Hypothalamus (tissue), 51 donors: ENCODE measurements at places on chromosomes 4 and X.

DNA sequence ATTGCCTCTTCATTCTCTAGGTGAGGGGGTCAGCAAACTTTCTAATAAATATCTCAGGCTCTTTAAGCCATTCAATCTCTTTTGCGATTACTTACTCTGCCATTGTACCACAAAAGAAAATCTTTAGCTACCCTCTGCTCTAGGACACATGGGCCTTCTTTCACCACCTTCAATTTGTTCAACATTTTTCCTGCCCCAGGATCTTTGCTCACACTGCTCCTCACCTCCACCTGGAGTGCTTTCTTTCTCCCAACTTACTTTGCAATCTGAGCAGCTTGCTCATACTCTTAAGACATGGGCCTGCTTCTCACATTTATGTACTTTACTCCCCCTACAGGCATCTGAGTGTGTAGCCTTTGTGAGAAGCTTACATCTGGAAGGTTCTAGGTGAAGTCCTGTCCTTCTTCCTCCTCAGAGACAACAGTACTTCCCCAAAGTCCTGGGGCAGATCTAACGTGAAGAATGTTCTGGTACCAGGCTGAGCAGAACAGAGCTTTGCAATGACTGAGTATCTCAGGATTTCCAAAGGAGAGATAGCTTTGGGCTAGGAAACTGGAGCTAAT is 55.0 kb upstream of the PRDM5 start:
- no peak for DNase-seq

DNA sequence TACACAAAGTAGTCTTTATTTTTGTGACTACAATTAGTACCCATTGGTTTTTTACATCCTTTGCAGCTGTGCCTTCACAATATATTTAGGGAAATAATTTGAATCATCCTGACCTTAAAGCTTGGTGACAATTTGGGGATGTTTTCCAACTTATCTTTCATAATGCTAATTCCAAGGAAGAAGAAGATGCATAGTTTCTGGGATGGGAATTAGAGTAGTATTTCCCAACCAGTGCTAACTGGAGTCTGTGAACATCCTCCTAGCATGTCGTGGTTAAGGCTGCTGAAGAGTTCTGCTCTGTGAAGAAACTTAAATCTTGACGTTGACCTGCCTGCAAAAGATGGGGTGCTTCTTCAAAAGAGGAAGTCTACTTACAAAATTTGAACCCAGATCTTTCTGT is 173.5 kb downstream of the ANK2 start:
- no peak for DNase-seq

GRCh38 chrX:10156199-10157031 is at the start of gene CLCN4:
TSS of gene CLCN4 (plus strand) at chrX:10156975. CDS start at chrX:10185033, 28,058 bp downstream.
- DNase-seq: peak; percentile 66

- no peak for DNase-seq
These were observed 203.3 kb downstream of the NWD2 start for GRCh38 chr4:37447886-37448285.

DNA sequence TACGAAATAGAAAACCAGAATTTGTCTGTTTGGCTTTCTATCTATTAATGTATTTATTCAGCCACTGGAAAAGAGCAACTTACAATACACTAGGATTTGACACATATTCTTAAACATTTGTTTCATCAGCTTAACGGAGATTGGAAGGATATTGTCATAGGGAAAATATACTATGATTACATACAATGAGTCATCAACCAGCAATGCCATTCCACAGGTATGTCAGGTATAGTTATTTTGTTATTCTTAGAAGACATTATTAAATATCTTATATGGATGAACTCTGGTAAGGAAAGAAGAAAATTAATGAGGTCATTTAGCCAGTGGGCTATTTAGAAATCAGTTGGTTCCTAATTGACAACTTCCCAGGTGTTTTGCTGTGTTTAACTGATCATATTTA is 926.6 kb downstream of the STIM2 start:
- no peak for DNase-seq

DNA sequence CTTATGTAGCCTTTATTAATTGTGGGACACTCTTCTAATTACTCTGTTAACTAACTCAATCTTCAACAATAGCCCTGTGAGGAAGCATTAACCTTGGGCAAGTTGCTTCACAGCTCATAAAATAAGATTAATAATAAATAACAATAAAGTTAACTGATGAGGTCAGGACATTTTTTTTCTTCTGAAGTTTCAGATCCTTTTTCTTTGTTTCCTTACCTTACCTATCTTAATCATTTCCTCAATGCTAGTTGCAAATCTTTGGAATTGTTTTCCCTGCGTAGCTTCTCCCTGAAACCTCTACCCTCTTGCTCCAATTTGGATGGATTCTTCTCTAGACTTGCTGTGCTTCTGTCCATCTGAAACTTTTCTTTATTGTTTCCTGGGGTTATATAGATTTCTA is 17.5 kb upstream of the PLAC8 start:
- no peak for DNase-seq

DNA sequence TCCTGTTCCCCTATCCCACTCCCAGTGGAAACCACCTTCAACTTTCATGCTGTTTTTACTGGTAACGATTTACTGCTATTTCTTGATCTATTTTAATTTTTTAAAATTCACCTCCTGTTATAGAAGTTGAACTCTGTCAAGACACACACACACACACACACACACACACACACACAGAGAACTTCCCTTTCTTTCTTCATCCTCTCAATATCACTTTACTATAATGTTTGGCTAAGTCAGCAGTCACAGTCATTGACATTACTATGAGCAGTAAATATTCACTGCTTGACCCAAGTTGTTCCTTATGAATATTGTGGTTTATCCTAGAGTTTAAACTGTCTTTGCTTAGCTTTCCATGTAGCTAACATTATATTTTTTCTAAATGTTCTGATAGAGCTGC is 24.0 kb upstream of the SGMS2 start:
- no peak for DNase-seq

DNA sequence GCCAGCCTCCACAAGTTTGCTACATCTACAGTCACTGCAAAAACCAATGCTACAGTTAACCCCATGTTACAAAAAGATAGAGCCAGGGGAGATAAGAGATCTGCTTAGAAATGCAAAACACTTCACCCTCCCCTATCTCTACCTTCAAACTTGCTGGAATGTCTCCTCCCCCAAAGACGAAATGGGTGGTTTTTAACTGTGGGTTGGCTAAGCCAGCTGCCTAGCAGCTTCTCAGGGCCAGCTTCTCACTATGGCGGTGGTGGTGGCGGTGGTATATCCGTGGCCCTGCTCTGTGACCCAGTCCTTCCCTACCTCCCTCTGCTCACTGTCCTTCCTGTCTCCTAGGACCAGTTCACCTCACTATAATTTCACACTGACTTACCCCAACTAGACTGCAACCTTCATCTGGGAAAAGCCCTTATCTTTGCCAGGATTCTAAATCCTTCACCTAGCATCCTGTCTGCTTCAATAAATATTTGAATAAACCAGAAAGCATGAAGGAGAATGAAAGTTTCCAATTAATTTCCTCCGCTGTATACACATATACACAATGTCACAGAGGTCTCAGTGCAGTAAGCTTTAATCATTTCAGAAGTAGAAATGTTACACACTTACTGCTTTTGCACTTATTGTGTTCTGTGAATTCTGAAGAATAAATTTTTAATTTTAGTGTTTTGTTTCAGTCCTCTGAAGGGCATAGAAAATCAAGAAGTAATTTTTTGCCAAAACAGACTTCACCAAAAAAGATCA is 46.3 kb downstream of the SH3KBP1 start:
- no peak for DNase-seq

GRCh38 chr4:159023741-159024140 is 79.1 kb upstream of the RAPGEF2 start:
- DNase-seq: no peak

DNA sequence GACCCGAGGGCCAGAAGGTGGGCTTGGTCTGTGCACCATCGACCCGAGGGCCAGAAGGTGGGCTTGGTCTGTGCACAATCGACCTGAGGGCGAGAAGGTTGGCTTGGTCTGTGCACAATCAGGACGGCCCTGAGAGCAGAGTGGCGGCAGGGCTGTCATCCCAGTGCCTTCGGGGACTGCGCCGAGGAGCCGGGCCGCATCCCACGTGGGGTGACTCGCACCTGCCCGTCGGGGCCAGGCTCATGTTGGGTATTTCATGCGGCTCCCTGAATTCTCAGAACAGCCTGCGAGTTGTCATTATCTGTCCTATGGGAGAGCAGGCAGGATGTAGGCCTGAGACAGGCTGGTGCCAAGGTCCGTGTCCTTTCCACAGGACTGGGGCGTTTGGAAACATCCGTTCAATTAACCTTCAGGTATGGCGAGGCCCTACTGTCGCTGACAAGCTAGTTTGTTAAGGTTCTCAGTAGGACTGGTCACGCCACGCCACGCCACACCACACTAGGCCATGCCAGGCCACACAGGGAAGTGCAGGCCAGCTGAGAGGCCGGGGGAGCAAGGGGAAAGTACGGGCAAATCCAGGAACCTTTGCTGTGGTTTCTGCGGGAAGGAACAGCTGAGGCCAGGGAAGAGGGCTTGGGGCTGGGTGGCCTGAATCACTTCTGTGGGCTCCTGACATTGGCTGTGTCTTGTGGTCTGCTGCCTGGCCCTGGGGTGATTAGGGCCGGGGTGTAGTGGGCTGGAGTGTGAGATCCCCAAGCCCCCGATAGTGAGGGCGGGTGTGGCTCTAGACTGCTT is 182.9 kb downstream of the AFAP1 start:
- no peak for DNase-seq

GRCh38 chrX:111759686-111760085 is 78.7 kb downstream of the ALG13 start:
- no peak for DNase-seq

DNA sequence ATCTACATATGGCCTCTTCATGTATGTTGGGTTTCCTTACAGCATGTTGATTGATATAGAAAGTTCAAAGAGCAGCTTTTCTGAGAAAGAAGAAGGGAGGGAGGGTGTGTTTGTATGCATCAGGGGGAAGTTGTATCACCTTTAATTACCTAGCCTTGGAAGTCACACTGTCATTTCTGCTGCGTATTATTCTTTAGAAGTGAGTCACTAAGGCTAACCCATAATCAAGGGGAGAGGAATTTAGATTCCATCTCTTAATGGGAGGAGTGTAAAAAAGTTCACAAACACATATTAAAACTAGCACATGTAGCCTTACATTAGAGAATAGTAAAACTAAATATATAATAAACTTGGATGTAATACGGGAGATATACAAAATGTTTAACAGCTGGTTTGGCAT is 86.5 kb upstream of the CBLL2 start:
- DNase-seq: no peak

- no peak for DNase-seq
These were observed 352.0 kb upstream of the GALNTL6 start for GRCh38 chr4:171461191-171461590.

DNA sequence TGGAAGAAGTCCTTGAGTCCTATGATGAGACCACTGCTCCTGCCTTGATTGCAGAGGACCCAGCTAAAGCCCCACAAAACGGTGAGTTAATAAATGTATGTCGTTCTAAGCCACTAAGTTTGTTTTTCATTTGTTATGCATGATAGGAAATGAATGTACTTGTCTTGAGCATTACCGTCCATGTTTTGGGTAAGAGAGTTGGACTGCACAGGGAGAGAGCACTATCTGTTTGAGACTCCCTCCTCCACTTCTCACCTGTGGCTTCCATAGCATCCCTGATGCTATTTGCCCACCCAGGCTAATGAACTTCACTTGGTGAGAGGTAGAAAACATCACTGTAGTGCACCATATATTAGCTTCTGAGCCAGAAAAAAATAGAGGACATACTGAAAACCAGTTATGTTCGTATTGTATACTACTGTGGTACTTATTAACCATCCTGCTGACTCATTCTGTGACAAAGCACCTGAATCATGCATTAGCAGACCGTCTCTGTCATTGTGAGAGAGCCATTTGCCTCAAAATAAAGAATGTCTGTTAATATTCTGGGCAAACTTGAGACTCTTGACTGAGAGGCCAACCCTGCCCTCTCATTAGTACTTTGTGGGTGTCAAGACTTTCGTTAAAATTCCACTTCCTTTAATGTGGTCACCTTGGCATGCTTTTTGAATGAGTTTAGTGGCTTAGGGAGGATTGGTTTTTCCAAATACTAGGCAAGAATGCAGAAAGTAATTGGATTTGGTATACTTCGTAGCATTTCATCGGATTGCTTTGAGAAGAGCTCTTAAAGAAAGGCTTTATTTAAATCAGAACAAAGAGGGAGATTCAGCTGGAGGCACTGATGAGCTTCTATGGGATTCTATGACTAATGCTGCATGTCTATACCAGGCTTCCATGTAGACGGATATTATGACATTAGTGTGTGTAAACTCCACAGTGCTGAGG is 99.3 kb upstream of the GRPR start:
- no peak for DNase-seq

DNA sequence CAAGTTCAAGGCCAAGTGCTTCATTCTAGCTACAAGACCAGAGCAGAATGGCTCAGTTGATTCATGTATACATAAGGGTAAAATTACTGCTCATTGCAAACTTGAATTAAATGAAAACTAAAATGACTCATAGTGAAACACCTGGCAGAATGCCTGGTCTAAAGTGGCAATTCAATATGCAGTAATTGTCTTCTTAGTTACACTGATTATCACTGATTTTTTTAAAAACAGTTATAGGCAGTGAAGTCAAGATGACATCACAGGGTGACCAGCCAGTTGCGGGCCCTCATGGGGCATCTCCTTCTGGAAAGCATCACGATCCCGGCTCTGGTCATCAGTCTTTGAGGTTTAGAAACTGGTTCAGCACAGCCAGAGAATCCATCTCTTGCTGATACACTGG is 154.2 kb downstream of the RAB28 start:
- no peak for DNase-seq

DNA sequence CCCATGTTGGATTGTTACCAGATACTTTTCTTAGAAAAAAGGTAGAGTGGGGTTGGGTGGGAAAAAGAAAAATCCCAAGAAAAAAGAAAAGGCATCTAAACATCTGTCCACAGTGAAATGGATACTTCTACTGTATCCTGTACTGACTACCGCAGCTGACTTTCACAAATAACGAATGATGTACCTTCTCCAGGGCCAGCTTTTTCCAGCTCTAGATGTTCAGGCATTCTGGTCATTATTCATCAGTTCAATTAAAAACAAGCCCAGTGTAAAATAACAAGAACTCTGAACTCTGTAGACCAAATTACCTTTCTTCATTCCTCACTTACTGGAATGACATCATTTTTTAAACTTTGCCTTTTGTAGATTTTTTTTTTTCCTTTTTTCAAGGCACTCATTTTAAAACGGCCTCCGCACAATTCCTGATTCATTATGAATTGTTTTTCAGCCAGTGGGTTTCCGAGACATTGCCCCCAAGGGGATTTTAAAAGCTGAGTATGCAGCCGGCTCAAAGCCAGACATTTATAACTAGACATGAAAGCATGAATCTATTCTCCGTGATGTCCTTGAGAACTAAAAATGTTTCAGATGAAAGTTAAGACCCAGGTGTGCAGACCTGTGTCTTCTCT is 113.5 kb downstream of the PRKX start:
- DNase-seq: no peak

GRCh38 chrX:40043895-40044294 is 53.9 kb downstream of the BCOR start:
- no peak for DNase-seq

DNA sequence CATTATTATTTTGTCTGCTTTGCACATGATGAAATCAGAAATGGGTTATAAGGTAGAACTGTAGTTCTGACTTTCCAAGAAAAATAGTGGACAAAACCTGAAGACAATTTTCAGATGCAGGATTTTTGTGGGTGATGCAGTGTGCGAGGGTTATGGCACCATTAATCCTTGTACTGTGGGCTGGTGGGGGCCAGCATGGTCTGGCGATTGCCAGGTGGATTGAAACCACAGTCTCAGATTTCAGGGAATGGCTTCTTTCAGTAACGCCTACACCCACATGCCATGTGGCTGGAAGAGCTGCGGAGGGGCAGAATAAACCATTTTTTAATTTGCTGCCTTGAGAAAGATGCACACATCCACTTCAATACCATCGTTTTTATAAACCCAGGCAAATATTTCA is 150.5 kb downstream of the ARSF start:
- DNase-seq: no peak
